Bronchial epithelial cell (primary cell): ENCODE measurements at places on chromosomes 1 and 21. TPM values are rescaled to one million over a fixed set of nuclear protein-coding genes. Genes with fewer than 3 reads are reported as not detected.

DNA sequence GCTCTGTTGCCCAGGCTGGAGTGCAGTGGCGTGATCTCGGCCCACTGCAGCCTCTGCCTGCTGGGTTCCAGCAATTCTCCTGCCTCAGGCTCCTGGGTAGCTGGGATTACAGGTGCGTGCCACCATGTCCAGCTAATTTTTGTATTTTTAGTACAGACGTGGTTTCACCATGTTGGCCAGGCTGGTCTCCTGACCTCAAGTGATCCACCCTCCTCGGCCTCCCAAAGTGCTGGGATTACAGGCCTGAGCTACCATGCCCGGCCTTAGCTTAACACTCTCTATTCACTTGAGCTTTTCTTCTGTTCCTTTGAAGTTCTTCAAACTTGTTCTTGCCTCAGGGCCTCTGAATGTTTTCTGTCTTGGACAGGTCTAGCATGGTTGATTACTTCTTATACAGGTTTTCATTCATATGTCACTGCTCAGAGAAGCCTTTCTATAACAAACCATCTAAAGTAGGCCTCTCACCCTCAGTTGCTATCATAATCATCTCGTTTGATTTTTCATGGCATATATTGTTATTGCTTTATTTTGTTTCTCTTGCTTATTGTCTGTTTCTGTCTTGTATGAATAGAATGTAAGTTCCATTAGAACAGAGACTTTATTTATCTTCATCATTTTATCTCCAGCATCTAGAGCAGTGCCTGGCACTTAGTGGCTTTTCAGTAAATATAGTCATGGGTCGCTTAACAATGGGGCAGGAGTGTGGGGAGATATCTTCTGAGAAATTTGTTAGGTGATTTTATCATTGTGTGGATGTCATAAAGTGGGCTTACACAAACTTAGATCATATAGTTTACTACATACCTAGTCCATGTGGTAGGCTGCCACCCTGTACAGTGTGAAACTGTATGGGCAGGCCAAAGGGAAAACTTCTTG lies 12.1 kb downstream of the OSBPL9 start:
- DNase-seq: no peak

GRCh38 chr21:43295066-43295958 lies 126.5 kb downstream of the CRYAA start:
- no peak for DNase-seq

DNA sequence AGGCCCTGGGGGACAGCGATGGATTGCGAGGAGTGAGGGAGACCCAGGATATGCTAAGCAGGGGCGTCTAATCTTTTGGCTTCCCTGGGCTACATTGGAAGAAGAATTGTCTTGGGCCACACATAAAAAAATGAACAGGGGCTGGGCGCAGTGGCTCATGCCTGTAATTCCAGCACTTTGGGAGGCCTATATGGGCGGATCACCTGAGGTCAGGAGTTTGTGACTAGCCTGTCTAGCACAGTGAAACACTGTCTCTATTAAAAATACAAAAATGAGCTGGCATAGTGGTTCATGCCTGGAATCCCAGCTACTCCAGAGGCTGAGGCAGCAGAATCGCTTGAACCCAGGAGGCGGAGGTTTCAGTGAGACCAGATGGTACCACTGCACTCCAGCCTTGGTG lies 10.8 kb upstream of the PRAMEF12 start:
- no peak for DNase-seq

GRCh38 chr1:51385776-51386175 lies 55.4 kb upstream of the TTC39A start:
- DNase-seq: no peak

The RNASEL gene
- 3.2 and 7.9 TPM in 2 replicates for total RNA-seq

The PALMD gene
- total RNA-seq: 1.3 and 4.7 TPM in 2 replicates

The GRHL3 gene
- 20.5 and 49.8 TPM in 2 replicates for total RNA-seq
